Activated T-cell treated with anti-CD3 and anti-CD28 coated beads for 48 hours (primary cell): ENCODE measurements at places on chromosomes 11 and 22.
A peak's percentile ranks its signal among the peaks of the same experiment; 100 is the strongest.

DNA sequence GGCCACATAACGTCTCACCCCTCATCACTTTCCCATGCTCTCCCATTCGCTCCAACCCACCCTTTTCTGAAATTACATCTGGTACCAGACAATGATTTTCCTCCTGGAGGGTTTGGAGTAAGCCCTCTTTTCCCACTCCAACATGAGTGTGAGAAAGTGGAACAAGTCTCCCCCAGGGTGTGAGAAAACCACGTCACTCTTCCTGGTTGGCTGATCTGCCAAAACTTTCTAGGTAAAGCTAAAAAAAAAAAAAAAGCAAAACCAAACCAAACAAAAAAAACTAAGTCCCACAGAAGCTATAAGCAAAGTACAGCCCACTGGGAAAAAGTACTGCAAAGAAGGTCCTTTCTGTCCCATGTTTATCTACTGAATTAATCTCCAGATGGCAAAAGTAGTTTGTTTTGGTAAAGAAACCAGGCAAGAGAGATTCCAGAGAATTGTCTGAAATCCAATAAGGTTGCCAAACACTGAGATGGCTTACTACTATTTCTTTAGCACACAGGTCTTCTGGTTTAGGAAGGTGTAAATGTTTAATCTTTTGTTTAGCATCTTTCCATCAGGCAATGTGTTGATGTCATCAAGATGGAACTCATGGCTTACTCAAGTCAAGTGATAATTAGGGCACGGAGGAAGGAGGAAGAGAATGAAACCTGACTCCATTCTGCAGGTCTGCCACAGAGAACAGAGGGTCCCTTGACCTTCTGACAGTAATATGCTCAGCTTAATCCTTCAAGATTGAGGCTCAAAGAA is 395.6 kb downstream of the LARGE1 start:
- DNase-seq, result no peak

DNA sequence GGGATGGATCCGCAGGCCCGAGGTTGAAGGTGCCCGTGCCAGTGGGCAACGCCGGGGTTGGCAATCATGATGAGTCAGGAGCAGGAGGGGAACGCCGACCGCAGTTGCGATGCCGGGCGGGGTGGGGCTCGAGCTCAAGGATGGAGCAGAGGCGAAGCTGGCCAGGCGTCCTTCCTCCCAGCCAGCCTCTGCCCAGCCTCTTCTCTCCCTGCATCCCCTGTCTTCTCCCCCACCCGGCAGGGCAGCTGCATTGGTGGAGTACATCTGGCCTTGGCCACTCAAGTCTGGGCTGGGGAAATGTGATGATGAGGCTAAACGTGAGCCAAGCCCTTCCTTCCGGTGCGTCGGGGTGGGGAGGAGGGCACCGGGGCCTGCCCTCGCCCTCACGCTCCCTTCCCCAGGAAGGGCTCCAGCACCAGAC is 3.9 kb downstream of the IFITM10 start:
- no peak for DNase-seq

DNA sequence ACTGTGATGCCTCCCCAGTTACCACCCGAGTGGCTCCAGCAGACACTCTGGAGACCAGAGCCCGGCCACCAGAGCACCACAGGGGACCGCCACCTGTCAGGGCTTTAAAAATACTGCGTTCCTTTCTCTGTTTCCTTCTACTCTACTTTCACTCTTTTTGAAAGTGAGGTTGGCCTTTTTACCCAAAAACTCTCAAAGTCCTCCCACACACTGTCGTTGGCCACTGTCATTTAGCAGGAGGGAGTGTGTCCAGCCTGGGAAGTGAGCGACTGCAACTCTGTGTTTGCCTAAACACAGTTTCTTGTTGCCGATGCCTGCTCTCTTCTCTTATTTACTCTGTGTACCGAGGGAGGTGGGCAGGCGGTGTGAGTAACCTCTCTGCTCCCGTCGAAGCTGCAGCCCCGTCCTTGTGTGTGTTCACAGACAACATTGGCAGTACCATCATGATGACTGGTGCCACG is 90.8 kb upstream of the CLDN5 start:
- DNase-seq, result no peak

GRCh38 chr22:40855979-40856512 is 393 bp downstream of the ST13 start:
- no peak for DNase-seq

GRCh38 chr11:117606790-117607189 is 190.2 kb downstream of the DSCAML1 start:
- no peak for DNase-seq

GRCh38 chr11:78203184-78203583 is 14.5 kb downstream of the USP35 start:
- DNase-seq, result no peak

DNA sequence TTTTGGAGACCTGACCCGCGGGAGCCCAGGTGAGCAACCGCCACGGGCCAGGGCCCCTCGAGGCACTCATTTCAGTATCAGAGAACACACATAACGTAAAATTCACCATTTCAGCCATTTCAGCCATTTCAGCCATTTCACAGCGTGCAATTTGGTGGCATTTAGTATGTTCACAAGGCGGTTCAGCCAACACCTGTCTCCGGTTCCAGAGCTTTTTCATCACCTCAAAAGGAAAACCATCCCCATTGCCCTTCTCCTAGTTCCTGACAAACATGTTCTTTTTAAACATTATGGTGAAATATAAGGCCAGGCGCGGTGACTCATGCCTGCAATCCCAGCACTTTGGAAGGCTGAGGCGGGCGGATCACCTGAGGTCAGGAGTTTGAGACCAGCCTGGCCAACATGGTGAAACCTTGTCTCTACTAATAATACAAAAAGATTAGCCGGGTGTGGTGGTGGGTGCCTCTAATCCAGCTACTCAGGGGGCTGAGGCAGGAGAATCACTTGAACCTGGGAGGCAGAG is 119.3 kb downstream of the KCNQ1 start:
- no peak for DNase-seq

DNA sequence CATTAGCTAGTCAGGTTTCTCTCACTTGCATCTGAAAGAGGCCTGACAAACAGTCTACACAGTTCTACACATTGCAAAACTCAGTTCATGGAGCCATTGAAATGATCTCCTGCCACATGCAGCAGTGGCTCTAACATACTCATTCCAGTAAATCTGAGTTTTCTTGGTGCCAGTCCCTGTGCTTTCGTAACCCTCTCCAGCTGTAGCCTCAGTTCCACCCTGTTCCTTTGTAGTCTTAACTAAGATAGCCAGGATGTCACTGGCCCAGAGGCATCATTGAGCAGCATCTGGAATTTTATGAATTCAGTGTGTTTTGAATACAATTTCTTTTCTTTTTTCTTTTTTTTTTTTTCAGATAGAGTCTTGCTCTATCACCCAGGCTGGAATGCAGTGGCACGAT is 37.4 kb upstream of the ZBED5 start:
- DNase-seq, result no peak

GRCh38 chr22:20298803-20299745 is 20.8 kb downstream of the DGCR6L start:
- DNase-seq, result peak; percentile 87

DNA sequence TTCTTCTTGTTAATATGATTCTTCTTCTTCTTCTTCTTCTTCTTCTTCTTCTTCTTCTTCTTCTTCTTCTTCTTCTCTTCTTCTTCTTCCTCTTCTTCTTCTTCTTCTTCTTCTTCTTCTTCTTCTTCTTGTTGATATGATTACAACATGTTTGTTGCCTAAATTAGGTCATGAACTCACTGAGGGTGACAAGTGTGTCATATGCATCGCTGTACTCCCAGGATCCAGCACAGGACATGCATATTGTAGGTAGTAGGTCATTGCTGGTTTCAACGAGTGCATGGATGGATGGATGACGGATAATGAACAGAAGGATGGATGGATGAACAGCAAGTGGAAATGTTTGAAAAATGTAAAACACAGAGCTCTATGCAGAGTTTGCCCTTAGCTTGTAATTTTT is 14.9 kb upstream of the PVALB start:
- DNase-seq, result no peak

DNA sequence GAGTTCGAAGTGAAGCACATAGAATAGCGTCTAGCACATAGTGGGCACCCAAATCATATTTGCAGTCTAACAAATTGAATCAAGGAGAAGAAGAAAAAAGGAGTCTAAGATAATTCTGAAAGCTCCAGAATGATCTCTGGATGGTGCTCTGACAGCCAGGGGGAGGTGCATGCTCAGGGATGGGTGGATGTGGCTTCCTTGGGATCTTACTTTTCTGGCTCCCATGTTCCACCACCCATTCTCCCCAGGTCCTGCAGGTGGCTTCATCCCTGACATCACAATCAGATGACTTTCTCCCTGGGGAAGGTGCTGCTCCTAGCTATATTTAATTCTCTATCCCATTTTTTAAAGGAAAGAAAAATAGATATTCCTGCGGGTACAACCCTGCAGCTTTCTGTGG is 381.9 kb downstream of the CADM1 start:
- no peak for DNase-seq

DNA sequence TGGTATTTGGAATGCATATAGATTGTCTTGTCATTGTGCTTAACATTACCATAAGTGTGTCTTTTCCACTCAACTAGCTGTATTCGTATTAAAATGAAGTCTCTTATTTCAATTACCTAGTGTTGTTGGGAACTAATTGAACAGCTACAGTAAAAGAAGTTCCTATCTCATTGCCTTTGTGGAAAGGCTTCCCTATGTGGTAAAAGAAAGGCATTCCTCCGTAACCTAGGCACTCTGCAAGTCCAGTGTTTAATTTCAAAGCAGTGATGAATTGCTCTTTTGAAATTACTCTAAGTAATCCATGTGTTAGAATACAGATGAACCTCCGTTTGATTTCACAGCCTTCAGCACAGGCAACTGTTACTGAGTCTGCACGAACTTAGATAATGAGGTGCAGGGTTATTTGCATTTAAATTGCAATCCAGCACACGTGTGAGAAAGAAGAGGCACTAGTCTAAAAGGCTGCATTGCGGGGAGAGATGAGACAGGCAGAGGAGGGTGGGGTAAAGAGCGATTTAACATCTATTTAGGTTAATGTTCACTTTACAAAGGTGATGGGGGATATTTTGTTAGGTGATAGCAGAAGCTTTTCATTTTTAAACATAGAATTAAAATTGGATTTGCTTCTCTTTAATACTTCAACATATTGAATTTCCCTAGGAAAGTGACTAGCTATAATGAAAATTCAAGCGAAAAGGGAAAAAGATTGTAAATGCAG is 25.0 kb upstream of the CRTAM start:
- DNase-seq, result no peak

DNA sequence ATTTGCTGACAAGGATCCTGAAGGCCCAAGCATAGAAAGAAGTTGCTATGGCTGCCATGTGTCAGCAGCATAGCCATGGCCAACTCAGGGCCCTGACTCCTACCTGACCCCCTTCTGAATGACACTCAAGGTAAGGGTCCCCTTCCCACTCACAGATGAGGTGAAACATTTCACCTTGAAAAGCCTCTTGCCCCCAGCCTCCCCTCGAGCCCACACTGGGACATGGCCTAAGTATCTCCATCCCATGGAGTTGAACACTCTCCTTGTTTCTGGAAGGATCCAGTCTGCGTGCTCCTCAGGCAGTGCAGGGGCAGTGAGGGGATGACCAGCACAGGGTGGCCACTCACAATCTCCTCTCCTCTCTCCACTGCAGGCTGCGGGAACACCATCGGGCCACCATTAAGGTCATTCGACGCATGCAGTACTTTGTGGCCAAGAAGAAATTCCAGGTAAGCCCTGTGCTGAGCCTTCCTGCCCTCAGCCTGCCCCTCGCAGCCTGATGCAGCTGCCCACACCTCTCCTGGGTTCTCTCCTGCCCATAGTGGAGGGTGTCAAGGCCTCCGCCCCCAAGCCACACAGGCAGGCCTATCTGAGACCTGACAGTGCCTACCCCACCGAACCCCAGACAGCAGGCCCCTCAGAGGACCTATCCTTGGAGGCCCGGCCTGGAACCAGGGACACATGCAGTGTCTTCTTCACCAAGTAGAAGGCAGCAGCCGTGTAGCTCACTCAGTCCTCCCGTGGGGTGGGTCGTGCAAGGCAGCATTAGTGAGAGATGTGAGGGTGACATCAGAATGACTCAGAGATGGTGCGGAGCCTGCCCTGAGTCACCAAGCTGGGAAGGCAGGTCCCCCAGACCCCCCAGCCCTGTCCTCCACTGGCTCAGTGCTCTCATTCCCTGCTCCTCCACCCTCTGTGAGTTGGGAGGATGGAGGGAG is 68.9 kb upstream of the KCNQ1OT1 start:
- DNase-seq, result peak; percentile 30

DNA sequence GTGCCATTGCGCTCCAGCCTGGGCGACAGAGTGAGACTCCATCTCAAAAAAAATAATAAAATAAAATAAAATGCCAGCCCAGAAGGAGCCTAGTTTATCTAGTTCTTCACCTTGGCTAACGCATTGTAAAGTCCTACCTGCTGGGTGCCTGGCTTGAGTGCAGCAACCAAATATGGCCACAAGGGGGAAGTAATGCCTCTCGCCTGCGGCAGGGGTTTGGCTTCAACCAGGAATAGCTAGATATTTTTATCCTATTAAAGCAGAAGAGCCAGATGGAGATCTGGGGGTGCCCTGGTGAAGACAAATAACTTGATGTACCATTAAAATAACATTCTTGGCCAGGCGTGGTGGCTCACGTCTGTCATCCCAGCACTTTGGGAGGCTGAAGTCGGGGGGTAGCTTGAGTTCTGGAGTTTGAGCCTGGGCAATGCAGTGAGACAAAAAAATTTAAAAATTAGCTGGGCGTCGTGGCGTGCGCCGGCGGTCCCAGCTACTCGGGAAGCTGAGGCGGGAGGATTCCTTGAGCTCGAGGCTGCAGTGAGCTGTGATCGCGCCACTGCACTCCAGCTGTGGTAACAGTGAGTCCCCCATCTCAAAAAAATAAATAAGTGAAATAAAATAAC is 20.6 kb upstream of the PLEKHB1 start:
- peak; percentile 49 for DNase-seq

DNA sequence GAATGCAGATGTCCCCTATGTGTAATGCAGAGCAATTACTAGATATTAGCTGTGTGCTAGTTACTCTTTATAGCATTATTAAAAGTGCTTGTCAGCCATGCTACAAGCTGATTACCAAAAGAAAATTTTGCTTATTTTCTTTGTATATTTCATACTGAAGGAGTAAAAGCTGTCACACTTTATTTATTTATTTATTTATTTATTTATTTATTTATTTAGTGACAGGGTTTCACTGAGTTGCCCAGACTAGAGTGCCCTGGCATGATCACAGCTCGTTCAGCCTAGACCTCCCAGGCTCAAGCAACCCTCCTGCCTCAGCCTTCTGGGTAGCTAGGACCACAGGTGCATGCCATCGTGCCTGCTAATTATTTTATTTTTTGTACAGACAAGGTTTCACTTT is 4.3 kb upstream of the MTNR1B start:
- DNase-seq, result no peak
